ENCODE measurements at places on chromosomes 7 and 10. TPM values are rescaled to one million over a fixed set of nuclear protein-coding genes. Genes with fewer than 3 reads are reported as not detected.

DNA sequence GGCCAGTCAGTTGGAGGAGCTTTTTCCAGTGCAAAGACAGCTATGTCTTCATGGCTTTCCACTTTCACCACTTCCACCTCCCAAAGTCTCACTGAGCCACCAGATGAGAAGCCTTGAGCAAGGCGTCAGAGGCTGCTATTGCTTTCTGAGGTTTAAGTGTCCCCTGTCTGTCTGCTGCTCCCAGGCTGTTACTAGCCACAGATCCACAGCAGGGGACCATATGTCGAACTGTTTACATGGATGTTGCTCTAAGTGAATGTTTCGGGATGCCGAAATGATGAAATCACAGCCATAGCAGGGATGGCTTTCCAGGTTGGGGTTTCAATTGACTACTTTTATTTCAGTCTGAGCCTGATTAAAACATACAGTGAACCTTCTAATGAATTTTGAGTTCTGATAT is 88.5 kb downstream of the AVL9 start:
- DNase-seq, result no peak
- no peak overlapping the region for H3K4me3 ChIP-seq
- no peak overlapping the region for H3K27ac ChIP-seq
- H3K27me3 ChIP-seq, result no peaks in the 10 kb centered on the region
- peaks cover 22% of the 10 kb centered on the region for H3K36me3 ChIP-seq

- H3K27ac ChIP-seq, result no peak overlapping the region
- H3K4me1 ChIP-seq, result peaks cover 4% of the 10 kb centered on the region
- DNase-seq, result no peak
- no peaks in the 10 kb centered on the region for H3K36me3 ChIP-seq
- H3K4me3 ChIP-seq, result no peak overlapping the region
- no peaks in the 10 kb centered on the region for H3K27me3 ChIP-seq
Measured at GRCh38 chr7:77450054-77450453, 33.9 kb upstream of the GSAP start.

GRCh38 chr7:76328389-76328788 is 25.9 kb downstream of the HSPB1 start:
- H3K27me3 ChIP-seq, result no peaks in the 10 kb centered on the region
- no peak for DNase-seq
- H3K4me1 ChIP-seq, result peaks cover 30% of the 10 kb centered on the region

DNA sequence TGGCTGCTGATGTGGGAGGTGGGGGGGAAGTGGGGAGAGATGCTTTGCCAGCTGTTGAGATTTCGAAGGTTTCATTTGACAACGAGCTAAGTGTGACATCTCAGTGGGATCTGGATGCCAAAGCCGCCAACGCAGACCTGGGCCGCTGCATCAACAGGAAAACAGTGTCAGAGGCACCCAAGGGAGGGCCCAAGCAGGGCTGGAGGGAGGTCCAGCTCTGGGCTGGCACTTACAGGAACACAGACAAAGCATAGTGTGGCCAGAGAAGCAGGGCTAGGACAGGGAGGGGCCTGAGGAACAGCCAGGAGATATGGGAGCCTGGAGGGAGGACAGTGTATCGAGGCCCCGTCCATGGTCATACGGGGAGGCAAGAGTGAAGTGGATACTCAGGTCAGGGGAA is 73.1 kb downstream of the GTF2IRD1 start:
- DNase-seq, result no peak
- H3K27ac ChIP-seq, result no peak overlapping the region
- H3K27me3 ChIP-seq, result no peaks in the 10 kb centered on the region
- no peaks in the 10 kb centered on the region for H3K4me1 ChIP-seq
- no peak overlapping the region for H3K4me3 ChIP-seq

GRCh38 chr10:20683345-20683744 is 213.8 kb downstream of the NEBL start:
- H3K4me1 ChIP-seq, result no peaks in the 10 kb centered on the region
- H3K4me3 ChIP-seq, result no peak overlapping the region
- DNase-seq, result no peak
- no peaks in the 10 kb centered on the region for H3K36me3 ChIP-seq

GRCh38 chr10:99605351-99605750 is 14.9 kb downstream of the SLC25A28 start:
- H3K36me3 ChIP-seq, result no peaks in the 10 kb centered on the region
- DNase-seq, result no peak
- no peak overlapping the region for H3K27ac ChIP-seq
- H3K4me3 ChIP-seq, result no peak overlapping the region
- H3K4me1 ChIP-seq, result no peaks in the 10 kb centered on the region
- peaks cover 2% of the 10 kb centered on the region for H3K27me3 ChIP-seq

The OPN1SW gene
- total RNA-seq, result not detected

The TAS2R39 gene
- not detected for total RNA-seq

The LRRD1 gene
- total RNA-seq, result not detected

The CCDC136 gene
- total RNA-seq, result 5.9 TPM

The THSD7A gene
- not detected for total RNA-seq

The STOX1 gene
- 0.42 TPM for total RNA-seq
